Natural killer cell treated with Interleukin-12 subunit alpha and Interleukin-12 subunit beta and Interleukin-15 and Interleukin-18, amount 100 ng/mL, for 72 hours (primary cell): ENCODE measurements at places on chromosomes 5 and 9. TPM values are rescaled to one million over a fixed set of nuclear protein-coding genes. Genes with fewer than 3 reads are reported as not detected.

DNA sequence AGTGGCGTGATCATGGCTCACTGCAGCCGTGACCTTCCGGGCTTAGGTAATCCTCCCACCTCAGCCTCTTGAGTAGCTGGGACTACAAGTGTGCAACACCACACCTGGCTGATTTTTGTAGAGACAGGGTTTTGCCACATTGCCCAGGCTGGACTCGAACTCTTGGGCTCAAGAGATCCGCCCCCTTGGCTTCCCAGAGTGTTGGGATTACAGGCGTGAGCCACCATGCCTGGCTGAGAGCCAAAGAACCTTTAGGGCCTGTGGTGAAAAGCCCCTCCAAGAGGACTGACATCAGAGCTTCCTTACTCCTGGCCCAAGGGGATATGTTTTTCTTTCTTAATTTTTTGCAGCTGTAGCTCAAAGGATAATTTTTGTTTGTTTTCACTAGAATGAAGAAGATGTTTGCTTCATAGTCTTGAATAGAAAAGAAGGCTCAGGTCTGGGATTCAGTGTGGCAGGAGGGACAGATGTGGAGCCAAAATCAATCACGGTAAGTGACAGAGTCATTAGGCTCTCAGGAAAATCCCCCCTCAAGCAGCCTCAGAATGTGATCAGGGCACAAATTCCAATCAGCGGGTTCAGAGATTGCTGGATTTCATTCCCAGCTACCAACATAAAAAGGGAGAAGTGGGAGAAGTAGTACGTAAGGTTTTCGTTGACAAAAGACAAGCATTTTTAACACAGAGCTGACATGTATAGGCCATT lies 77.1 kb downstream of the GOLPH3 start:
- no peak for DNase-seq
- no peak overlapping the region for H3K4me3 ChIP-seq
- no peak overlapping the region for H3K27ac ChIP-seq
- H3K4me1 ChIP-seq, result no peaks in the 10 kb centered on the region
- H3K27me3 ChIP-seq, result no peaks in the 10 kb centered on the region

Gene NPDC1
- total RNA-seq, result 41.7 TPM

DNA sequence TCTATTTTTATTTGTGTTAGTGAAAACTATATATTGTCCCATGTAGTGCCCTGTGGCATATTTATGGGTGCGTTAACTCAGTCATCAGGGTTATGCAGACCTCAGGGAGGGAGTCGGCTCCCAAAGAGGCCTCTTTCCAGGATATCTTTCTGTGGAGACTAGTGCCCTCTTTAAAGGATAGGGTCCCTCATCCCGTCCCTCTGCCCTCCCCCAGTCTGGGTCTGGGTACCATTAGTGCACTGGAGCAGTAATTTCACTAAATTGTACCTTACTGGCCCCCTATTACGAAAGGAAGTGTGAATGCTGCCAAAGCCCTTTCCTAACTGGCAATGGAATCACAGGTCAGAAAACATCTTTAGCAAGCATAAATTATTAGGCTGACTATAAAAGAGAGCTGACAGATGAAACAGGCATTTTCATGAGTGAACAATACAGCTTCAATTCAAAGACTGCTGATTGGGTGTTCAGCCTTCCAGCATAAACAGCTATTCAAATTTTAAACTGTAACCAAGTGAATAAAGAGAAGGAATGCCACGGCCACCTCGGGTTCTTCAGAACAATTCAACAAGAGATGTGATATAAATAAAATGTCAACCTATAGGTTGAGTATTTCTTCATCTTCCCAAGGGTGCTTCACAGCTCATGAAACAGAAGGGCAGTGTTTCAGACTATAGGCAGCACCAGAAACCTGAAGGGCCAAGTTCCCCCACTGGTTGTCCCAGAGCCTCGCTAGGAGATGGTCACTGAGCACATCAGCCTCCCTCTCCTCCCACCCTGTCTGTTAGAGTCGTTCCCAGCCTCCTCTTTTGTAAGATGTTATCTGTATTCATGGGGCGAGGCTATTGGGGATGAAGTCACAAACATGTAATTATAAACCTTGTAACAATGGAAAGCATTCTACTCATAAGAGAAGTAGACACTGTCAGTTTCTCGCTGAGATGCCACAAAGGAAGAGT lies 318.7 kb downstream of the TMEM161B start:
- H3K4me3 ChIP-seq, result no peak overlapping the region
- H3K27ac ChIP-seq, result no peak overlapping the region
- DNase-seq, result no peak

Gene LAMC3
- total RNA-seq, result not detected

GRCh38 chr9:113322671-113323070 lies 17.4 kb downstream of the WDR31 start:
- no peak overlapping the region for H3K4me3 ChIP-seq
- no peaks in the 10 kb centered on the region for H3K4me1 ChIP-seq
- H3K27ac ChIP-seq, result no peak overlapping the region
- H3K36me3 ChIP-seq, result no peaks in the 10 kb centered on the region
- no peak for DNase-seq

Gene AP3S1
- total RNA-seq, result 35.8 TPM

DNA sequence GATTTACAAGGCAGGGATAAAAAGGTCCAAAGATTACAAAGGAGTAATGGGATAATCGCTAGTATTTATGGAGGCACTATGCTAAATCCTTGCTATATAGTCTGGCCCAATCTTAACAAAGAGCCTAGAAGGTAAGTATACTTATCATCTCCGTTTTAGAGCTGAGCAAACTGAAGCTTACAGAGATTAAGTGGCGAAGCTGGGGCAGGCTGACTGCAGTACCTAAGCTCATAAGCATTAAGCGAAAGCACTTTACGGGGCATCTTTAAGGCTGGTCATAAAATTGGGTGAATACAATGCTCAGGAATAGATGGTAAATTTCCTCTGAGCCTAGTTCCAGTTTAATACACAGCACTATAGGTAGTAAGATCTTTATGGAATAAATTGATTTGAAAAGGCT lies 30.0 kb upstream of the ZNF366 start:
- no peak overlapping the region for H3K4me3 ChIP-seq
- DNase-seq, result no peak
- no peaks in the 10 kb centered on the region for H3K36me3 ChIP-seq
- peaks cover 52% of the 10 kb centered on the region for H3K27me3 ChIP-seq

DNA sequence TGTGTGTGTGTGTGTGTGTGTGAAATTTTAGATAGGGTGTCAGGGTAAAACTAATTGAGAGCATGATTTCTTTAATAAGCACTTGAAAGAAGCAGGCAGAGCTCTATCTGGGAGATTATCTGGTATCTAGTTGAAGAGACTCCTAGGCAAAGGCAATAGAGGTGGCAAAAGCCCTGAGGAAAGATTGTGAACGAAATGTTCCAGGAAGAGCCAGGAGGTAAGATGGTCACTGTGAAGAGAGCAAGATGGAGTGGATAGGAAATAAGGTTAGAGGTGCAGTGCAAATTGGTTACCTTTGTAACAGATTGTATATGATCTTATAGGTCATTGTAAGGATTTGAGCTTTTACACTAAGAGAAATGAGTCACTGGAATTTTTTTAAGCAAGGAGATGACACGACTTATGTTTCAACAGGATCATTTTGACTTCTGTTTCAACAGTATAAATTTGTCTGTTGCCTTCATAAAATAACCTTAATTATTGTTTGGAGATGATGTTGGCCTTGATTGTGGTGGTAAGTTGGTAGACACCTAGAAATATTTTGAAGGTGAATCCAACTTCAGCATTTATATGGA lies 239.6 kb downstream of the PARP8 start:
- H3K4me1 ChIP-seq, result no peaks in the 10 kb centered on the region
- no peak for DNase-seq
- peaks cover 3% of the 10 kb centered on the region for H3K27me3 ChIP-seq
- H3K27ac ChIP-seq, result no peak overlapping the region
- H3K36me3 ChIP-seq, result no peaks in the 10 kb centered on the region

Gene PCDHGA4
- total RNA-seq, result 0.48 TPM

Gene OLFM1
- total RNA-seq, result not detected

DNA sequence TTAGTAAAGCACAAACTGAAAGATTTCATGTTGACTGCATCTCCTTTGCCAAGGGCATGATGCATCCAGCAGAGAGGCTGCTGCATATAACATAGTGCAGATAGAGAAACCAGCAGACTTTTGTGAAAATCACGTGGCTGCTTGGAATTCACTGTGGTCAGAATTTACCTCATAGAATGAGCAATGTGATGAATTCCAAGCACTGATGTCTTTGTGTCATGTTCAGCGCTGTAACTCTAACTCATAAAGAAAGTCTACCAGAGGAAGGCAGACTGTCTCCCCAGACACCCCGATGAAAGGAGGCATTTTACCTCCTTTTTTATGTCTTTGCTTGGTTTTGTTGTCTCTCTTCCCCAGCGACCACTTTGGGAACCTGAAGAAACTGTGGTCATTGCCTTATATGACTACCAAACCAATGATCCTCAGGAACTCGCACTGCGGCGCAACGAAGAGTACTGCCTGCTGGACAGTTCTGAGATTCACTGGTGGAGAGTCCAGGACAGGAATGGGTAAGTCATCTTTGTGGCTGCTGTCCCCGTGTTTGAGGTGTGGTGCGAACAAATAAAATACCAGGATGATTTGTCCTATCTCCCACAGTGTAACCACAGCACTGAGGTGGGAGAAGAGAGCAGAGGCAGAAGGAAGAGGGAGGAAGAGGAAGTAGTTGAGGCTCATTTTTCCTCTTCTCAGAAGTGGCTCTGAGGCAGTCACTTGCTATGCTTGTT lies 42.0 kb downstream of the ITK start:
- peak; percentile 87 for DNase-seq
- no peaks in the 10 kb centered on the region for H3K27me3 ChIP-seq
- peaks cover 54% of the 10 kb centered on the region for H3K36me3 ChIP-seq
- peak overlapping the region; percentile 92 for H3K4me3 ChIP-seq
- H3K27ac ChIP-seq, result peak overlapping the region; percentile 89

Gene WNT8A
- not detected for total RNA-seq

DNA sequence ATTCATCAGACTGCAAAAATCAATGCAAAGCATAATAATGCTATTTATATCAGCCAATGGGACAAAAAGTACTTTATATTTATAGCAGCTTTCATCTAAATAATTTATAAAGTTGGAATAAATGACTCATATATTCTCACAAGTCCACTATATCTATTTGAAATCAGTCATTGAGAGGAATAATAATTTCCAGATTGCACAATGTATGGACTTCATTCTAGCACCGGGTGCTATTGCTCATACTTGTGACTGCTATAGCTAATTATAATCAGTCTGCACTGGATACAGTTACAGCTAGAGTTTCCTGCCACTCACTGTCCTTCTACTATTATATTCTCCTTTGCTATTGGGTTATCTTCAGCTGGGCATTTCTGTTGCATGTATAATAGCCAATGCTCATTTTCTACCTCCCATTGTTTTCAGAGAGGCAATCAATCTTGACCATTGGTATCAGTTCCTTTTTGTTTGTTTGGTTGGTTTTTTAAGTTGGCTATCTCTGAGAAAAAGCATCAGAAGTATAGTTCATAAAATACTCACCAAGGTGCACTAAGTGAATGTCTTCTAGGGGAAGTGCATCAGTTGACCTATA lies 1.9 kb downstream of the CDH18 start:
- no peaks in the 10 kb centered on the region for H3K4me1 ChIP-seq
- no peak overlapping the region for H3K4me3 ChIP-seq
- DNase-seq, result no peak
- peaks cover under 1% of the 10 kb centered on the region for H3K36me3 ChIP-seq

Gene BHMT
- not detected for total RNA-seq

GRCh38 chr9:74361508-74361907 lies 135.6 kb upstream of the RORB start:
- H3K36me3 ChIP-seq, result peaks cover 3% of the 10 kb centered on the region
- no peak overlapping the region for H3K27ac ChIP-seq
- no peaks in the 10 kb centered on the region for H3K27me3 ChIP-seq
- no peak overlapping the region for H3K4me3 ChIP-seq

GRCh38 chr9:98886691-98887229 lies 56.9 kb upstream of the COL15A1 start:
- H3K27me3 ChIP-seq, result peaks cover 31% of the 10 kb centered on the region
- H3K27ac ChIP-seq, result no peak overlapping the region
- no peak for DNase-seq
- no peak overlapping the region for H3K4me3 ChIP-seq
- no peaks in the 10 kb centered on the region for H3K4me1 ChIP-seq

- DNase-seq, result no peak
- peaks cover 7% of the 10 kb centered on the region for H3K4me1 ChIP-seq
- H3K36me3 ChIP-seq, result no peaks in the 10 kb centered on the region
- H3K27ac ChIP-seq, result no peak overlapping the region
- no peaks in the 10 kb centered on the region for H3K27me3 ChIP-seq
- no peak overlapping the region for H3K4me3 ChIP-seq
Observed at GRCh38 chr9:136058084-136058483, 37.0 kb downstream of the NACC2 start.

GRCh38 chr5:69167493-69167855 lies 524 bp downstream of the CCNB1 start:
- H3K27me3 ChIP-seq, result no peaks in the 10 kb centered on the region
- H3K4me1 ChIP-seq, result peaks cover 25% of the 10 kb centered on the region

GRCh38 chr9:123034881-123035510 lies 1.5 kb downstream of the GPR21 start:
- peaks cover 9% of the 10 kb centered on the region for H3K36me3 ChIP-seq
- peaks cover 5% of the 10 kb centered on the region for H3K4me1 ChIP-seq
- DNase-seq, result no peak
- H3K4me3 ChIP-seq, result no peak overlapping the region

- no peaks in the 10 kb centered on the region for H3K36me3 ChIP-seq
- H3K4me3 ChIP-seq, result no peak overlapping the region
- peaks cover 7% of the 10 kb centered on the region for H3K27me3 ChIP-seq
- DNase-seq, result no peak
- H3K27ac ChIP-seq, result no peak overlapping the region
Observed at GRCh38 chr9:120110520-120110919, 469.4 kb downstream of the CDK5RAP2 start.

DNA sequence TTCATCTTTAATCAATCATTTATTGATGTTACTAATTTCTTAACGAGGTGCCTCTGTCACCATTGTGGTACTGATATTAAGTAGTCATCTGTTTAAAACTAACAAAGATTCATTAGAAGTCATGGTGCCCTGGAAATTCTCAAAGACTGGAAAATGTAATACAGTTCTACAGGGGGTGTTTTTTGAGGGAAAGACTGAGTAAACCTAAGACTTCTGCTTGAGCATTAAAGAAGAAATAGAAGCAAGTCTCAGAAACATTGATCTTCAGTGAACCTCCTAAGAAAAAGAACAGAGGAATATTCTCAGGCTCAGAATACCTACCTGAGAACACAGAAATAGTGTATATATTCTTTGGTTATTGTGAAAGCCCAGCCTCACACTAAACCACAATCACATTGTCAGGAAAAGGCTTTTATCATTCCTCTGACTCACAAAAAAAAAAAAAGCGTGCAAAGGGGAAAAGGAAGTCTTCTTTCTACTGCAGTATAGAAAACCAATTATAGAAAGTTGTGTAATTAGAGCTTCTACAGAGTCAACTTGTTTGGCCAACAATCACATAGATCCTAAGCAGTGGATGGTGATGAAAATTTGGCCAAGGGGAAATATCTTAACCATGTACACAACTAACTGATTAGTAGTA lies 60.8 kb downstream of the HINT1 start:
- H3K36me3 ChIP-seq, result no peaks in the 10 kb centered on the region
- no peak overlapping the region for H3K27ac ChIP-seq
- H3K4me1 ChIP-seq, result no peaks in the 10 kb centered on the region
- H3K27me3 ChIP-seq, result no peaks in the 10 kb centered on the region
- DNase-seq, result no peak

Gene NMUR2
- total RNA-seq, result not detected

- no peaks in the 10 kb centered on the region for H3K36me3 ChIP-seq
- H3K27ac ChIP-seq, result peak overlapping the region; percentile 84
- H3K4me1 ChIP-seq, result peaks cover 53% of the 10 kb centered on the region
- H3K27me3 ChIP-seq, result no peaks in the 10 kb centered on the region
Observed at GRCh38 chr9:107173422-107174180, 109.5 kb upstream of the RAD23B start.

GRCh38 chr5:40291338-40291737 lies 388.4 kb upstream of the PTGER4 start:
- H3K4me1 ChIP-seq, result peaks cover 13% of the 10 kb centered on the region
- DNase-seq, result no peak
- no peak overlapping the region for H3K4me3 ChIP-seq
- peaks cover 7% of the 10 kb centered on the region for H3K36me3 ChIP-seq
- peak overlapping the region; percentile 29 for H3K27ac ChIP-seq
